HCEC 1CT (cell line): ENCODE measurements at places on chromosomes 5 and 9.

DNA sequence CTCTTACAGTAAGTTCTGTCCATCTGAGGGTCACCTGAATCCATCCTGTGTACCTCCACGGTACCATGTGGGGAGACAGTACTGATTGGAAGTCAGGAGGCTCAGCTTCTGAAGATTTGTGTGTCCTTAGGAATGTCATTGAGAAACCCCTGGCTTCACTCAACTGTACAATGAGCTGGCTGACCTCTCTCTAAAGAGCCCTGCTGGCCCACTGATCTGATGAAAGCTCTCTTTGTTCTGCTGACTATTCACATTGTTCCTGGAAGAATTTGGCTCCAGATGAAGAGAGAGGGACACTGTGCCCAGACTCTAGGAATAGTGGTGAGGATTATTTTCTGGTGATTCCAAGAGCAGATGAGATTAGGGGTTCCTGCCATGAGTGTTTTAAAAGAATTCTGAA is 141.2 kb downstream of the LURAP1L start:
- DNase-seq: no peak

- no peak for DNase-seq
Measured at GRCh38 chr9:79592726-79593493, 21.1 kb downstream of the TLE4 start.

DNA sequence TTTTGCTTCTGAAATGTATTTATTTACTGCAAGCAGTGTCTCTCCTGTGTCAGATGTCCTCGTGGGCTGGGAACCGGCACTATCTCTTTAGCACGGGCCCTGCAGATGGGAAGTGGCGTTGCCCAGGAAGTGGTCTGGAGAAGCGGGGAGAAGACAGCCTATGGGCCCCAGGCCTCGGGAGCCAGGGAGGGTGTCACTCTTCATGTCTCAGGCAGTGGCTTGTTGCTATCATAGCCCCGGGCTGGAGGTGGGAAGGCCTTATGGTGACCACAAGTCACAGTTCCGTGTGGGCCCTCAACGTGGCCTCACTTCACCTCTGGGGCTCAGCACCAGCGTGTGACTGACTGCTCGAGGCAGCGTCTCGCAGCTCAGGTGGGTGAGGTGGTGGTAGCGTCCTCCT is 41.4 kb downstream of the SYK start:
- no peak for DNase-seq

DNA sequence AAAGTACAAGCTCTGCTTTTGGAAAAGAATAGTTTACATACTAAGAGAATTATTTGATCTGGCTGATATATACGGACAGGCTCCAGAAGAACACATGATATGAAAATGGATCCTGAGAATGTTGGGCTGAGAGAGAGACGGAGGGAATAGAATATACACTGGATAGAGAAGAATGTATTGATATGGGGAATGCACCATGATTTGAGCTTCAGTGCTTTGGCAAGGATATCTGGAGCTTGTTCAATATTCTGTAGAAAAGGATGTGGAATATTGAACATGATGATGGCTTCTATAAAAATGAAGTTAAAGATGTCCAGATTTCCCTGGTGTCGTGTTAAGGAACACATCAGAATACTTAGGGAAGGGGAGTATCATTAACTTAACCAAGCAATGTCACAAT is 280.5 kb upstream of the VLDLR start:
- DNase-seq: no peak

- no peak for DNase-seq
Measured at GRCh38 chr5:3197304-3198073, 398.1 kb upstream of the IRX1 start.

DNA sequence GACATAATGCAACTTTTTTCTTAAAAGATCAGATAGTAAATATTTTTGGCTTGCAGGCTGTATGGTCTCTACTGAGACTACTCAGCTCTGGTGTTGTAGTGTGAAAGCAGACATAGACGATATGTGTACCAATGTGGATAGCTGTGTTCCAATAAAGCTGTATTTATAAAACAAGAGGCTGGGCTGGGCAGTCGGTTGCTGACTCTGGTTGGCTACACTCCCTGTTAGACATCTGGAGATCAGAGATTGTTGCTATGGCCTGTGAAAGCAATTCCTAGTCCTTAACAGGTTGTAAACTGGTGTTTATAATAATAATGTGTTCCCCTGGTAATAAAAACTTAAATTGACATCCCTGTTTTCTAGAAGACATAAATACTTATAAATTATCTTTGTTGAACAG is 24.4 kb upstream of the SCAMP1 start:
- no peak for DNase-seq

DNA sequence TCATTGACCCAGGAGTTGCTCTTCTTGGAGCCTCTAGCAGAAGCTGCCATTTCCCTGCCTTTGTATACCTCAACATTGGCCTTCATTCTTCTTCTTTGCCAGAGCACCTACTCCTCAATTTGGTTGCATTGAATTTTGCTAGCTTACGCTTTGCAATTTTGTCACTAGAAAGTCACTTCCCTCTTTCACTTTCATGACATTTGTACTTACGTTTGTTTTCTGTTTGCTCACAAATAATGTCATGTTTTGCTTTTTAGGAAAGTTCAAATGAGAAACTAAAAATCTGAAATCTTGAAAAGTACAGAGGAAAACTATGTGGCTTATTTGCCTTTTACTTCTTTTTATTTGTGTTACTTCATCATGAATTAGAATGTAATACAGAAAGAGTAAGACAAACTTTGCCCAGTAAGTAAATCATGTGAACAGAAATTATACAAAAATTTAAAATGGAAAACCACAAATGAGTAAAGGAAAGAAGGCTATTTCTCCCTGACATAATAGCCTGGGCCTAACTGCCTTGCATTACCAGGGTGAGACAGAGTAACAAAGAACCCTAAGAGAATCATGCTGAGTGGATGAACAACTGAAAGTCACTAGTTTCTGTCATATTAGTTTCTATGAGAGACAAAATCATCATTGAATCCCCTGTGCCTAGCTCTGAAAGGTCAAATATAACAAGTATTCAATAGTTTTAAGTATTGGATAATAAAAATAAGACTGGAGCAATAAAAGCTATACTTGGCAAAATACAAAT is 7.4 kb upstream of the IFNA1 start:
- DNase-seq: no peak

DNA sequence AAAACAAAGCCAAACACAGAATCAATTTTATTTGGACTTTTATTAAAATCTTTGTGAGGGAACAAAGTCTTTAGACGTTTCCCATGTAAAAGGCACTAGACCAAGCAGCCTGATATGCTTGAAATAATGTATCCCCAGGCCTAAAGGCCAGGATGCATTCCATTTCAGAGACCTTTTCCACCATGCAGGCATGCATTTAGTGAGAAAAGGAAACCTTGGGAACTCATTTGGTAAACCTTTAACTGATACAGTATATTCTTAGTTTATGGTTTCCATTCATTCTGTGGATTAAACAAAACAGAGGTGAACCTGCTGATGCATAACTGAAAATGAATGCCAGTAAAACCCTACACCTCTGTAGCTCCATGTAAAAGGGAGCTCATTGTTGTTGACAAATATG is 600.0 kb downstream of the NR2F1-AS1 start:
- no peak for DNase-seq

DNA sequence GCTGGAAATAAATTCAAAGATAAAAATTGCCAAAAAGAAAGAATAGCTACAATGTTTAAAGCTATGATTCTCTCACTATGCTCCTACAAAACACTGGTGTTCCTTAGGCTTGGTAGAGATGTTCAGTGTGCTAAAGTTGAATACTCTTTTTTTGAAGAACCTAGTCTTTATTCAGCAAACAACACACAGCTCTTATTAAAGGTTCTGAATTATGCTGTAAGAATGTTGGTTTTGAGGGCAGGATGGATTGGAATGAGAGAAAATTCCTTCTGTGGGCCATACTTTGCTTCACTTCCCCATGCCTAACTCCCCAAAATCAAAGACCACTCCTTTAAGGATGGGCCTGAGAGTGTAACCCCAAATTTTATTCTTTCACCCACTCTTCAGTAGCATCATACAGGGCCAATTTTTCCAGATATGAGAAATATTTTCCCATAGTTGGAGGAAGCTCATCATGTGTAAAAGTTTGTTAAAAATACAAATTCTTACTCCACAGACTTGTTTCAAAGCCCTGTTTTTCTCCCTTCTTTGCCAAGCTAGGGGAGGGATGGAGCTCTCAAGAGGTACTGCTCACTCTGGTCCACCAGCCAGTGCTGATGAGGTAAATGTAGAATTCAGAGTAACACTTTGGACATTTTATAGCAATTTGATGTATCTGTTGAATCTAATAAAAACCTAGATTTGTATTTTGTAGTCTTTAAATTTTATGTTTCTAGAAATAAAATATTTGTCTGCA is 99.3 kb downstream of the GDNF start:
- peak; percentile 46 for DNase-seq

DNA sequence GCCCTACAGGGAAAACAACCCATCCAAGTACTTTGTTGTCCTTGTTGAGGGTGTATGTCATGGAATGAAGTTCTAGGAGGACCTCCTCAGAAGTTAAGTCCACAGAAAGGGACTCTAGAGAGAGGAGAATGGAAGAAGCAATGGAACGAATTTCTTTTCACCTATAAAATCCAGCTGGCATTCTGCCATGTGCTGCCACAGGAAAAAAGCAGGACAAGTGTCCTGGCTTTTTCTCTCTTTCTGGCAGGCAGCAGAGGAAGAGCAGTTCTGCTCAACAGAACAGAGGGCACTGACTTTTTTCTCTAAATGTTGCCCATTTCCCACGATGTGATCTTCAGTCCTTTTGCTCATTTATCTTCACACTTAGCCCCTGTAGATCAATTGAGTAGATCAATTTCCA is 240.8 kb downstream of the MCTP1 start:
- no peak for DNase-seq

GRCh38 chr5:175623088-175623487 is 34.8 kb upstream of the HRH2 start:
- DNase-seq: no peak

GRCh38 chr5:20114526-20114925 is 126.5 kb upstream of the CDH18 start:
- no peak for DNase-seq

DNA sequence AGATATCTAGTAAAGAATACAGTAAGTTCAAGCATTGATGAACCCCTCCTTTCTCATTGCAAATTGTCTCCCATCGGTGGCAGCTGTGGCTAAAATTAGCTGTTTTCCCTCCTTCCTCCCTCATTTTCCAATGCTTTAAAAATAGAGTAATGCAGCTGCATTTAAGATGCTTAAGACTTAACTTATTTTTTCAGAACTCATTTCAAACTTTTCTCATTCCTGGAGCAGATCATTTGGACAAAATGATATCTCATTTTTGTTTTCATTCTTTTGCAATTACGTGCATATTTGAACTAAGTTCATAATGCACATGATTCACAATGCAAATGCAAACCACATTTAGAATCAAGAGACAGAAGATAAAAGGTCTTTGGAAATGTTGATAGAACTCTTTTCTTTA is 14.6 kb downstream of the HSPB3 start:
- peak; percentile 64 for DNase-seq

DNA sequence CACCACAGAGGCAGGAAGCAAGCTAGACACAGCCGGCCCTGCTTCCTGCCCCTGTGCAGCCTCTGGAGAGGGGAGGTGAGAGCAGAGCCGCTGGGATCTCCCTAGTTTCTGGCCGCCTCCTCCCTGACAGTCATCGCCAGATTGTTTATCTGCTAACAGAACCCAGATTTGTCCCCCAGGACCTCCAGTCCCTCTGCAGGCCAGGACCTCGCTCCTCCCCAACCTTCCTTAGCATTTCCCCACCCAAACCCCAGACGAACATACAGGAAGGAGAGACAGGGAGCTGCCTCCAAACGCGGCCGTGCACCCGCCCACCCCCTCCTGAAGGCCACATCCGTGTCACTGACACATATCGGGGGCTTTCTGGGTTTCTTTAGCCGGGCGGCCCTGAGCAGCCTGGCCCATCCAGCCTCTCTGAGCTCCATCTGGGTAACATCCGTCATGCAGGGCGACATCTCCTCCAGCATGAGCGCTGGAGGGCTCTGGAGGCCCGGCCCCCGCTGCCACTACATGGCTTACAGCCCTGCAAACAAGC is 47.5 kb downstream of the DBH start:
- DNase-seq: no peak

DNA sequence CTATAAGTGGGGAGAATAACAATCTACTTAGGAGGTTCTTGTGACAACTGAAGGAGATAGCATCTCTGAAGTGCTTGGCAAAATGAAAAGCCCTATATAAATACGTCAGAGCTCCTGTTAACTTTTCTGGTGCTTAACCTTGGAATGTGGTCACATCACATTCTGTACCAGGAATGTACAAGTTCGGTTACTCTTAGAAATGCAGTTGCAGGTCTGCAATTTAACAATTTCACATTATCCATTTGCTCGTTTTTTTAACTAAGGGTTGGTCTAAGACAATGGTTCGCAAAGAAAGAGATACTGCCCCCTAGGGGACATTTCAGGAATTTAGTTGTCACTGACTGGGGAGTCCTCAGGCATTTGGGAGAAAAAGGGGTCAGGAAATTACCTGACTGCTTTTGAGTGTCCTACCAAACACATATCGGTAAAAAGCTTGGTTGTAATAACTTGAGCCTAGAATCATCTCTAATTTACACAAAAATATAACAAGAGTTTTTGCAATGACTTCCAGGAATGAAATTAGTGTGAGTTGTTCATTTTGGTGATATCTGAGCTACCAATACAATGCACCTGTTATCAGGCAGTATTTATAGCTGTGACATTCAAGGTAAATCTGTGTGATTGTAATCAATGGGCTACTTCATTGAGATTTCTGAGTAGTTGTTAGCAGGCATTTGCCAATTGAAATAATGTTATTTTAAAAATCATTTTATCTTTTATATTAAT is 5.4 kb upstream of the HBEGF start:
- DNase-seq: peak; percentile 55
